HuH-7.5 (cell line): ENCODE measurements at places on chromosomes 7 and 10.

- DNase-seq = no peak
Measured at GRCh38 chr7:140165422-140165821, 11.4 kb downstream of the KDM7A start.

DNA sequence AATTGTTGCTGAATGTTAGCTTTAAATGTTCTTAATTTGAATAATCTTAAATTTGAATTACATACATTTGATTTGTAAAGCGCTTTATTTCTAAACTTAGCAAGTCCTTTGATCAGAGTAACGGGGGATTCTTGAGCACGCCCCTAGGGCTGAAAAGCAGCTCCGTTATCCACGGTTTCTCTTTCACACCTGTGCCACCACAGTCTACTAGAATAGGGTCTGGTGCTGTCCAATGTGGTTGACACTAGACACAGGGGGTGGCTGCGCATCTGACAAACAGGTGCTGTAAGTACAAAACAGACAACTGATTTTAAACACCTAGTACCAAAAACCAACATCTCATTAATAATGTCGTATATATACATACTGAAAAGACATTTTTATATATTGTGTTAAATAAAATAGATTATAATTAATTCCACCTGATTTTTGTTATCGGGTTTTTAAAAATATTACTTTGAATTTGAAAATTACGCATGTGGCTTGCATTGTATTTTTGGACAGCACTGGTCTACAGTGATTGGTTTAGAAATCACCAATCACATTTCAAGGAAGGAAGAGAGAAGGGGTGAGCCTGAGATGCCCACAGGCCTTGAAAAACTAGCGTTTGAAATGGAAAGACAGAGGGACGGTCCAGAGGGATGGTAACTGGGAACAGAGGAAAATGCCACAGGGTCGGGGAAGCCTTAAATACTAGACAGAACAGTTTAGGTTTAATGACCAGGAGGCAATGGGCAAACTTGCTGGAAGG lies 7.3 kb downstream of the SEPHS1 start:
- DNase-seq = no peak

- DNase-seq = no peak
Measured at GRCh38 chr10:28595613-28596012, 62.7 kb downstream of the WAC start.

GRCh38 chr7:47262881-47263280 lies 319.0 kb downstream of the TNS3 start:
- no peak for DNase-seq

DNA sequence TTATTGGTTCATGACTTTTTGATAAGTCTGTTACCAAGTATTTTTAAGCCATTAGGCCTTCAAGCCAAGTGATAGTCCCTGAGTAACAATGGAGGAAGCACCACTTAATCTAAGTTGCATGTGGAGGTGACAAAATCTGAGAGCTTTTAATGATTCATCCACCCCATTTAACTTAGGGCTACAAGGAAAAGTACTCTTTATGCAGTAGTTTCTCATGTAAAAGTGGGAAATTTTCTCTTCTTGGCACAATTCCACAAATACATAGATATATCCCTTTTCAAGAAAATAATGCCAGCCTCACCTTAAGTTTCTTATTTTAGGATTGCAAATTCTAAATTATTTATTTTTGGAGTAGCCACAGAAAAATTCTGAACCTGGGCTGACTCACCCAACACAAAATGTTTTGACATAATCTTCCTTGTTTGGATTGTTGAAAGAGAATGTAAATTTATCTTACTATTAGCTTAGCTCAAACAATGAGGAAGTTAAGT lies 85.7 kb downstream of the SUGCT start:
- DNase-seq = no peak

DNA sequence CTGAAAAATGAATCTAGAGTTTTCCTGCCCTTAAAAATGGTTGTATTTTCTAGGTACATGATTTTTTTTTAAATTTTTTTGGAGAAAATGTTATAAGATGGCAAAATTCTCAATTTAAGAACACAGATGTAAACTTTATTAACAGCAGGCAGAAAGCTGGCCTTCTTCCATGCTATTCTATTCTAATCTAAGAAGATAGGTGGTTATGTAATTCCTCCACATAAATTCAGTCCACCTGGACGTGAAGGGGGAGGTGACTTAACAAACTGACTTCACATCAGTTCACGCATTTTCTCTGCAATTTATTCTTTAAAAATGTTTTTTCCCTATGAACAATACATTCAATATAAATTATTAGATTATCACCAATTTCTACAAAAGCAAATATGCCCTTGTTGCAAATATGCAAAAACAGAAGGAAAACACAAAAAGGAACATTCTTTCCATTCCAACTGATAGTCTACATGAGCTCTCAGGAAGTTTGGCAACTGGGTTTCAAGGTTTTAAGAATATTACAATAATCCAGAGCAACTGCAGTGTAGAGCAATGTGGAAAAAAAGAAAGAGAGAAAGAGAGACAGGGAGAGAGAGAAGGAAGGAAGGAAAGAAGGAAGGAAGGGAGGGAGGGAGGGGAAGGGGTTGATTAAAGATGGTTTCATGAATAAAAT lies 76.8 kb downstream of the HIBADH start:
- DNase-seq = no peak

GRCh38 chr7:80131675-80132435 lies 2.8 kb upstream of the GNAI1 start:
- DNase-seq = no peak

GRCh38 chr7:32761451-32762205 lies 129.9 kb downstream of the KBTBD2 start:
- DNase-seq = no peak

DNA sequence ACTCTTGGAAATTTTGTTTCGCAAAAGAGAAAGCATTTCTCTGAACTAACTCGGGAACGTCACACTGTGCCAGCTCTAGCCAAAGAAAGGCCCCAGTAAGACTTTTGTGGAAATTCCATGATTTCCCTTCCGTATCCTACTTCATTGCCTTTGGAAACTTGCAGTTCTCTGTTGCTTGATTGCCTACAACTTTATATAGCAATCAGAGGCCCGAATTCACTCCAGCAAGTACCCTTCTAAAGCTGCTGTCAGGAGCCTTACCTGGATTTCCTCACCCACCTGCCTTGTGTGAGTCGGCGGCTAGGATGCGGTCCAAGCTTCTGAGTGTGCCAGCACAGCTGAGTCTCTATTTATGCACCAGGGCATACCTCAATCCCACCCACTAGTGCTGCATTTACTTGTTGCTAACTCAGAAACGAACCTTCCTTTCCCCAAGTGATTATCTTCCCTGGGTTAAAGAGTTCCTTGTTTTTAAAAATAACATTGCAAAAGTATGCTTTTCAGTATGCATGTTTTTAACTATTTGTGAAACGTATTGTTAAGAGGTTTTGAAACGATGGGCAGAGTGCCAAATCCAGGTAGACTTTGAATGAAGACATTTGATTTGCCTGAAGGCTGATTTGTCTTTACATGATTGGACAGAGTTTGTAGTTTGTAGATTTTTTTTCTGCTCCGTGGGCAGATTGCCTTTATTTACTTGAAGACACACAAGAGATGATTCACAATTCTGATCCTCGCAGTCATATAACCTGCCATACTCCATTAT lies at the start of gene AGR2:
Gene AGR2, minus strand, starts transcription at position 326 of the 766 bp plus-strand sequence. CDS start 3,203 bp downstream, outside the sequence.
- no peak for DNase-seq

DNA sequence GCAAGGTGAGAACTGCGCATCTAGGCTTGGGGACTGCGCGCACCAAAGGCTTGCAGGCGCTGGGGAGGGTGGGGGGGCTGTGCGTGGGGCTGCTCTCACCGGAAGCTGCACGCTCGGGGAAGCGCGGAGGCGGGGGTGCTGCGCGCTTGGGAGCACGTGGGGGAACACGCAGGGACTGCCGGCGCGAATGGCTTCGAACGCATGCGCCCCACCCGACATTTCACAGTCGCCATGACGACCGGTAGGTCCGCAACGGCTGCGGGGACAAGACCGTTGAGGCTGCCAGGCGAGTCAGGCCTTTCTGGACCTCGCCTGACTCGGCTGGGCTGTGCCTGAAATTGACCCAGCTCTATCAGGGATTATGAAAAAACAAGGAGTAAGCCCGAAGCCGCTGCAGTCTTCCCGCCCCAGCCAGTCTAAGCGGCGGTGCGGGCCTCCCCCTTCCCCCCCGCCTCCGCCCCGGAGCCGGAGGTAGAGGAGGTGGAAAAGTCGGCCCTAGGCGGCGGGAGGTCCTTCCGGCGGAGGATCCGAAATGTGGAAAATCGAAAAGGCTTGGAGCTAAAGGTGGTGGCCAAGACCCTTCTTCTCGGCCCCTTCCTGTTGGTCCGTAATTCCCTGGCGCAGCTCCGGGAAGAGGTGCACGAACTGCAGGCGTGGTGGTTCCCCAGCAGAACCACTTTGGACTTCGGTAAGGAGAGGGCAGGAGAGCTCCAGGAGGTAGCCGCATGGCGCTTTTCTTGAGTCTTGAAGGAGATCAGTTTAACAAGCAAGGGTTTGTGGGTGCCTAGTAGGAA lies 34.9 kb upstream of the STEAP1 start:
- DNase-seq = no peak

DNA sequence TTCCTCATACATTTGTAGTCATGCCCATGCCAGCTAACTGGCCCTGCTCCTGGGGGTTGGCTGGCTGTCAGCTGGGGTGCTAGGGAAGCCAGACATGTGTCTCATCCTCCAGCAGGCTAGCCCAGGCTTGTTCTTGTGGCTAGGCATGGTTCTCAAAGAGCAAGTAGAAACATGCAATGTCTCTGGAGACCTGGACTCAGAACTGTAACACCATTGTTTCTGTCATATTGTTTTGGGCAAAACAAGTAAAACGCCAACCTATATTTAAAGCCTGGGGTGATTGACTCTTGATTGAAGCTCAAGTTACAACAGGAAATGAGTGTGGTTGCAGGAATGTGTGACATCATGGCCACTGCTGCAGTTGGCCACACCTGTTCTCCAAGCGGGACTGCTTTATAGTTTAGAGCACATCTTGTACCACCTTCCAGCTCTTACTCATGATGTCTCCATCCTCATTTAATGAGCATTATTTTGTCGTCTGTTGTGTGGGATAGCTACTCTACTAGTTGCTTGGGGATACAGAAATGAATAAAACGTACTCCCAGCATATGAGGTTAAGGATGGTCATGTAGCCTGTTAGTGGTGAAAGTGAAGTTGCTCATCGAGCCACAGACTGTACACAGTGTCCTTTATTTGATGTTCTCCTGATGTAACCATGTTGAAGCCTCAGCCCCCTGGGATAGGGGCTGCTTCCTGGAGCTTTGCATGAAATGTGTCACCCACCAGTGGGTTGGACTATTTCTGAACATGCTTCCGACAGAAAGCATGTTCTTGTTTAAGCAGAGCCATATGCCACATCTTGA lies 168.4 kb downstream of the SORCS3 start:
- DNase-seq = no peak

DNA sequence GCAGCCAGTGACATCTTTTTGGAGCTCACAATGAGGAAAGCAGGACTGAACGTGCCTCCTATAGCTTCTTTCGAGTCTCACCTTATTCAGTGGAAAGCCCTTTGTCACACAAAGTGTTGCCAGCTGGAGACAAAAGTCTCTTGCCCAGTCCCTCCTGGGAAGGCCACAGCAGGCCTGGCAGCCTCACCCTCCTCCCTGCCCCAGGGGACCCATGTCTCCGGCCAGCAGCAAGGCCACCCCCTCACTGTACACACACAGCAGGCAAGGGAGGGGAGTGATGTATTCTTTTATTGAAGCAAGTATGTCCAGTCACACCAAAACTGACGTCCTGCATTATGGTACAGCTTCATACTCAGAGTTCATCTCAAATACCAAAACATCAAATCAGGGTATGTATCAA lies 56.0 kb downstream of the CSGALNACT2 start:
- DNase-seq = no peak

- DNase-seq = no peak
Measured at GRCh38 chr10:3475367-3475766, 302.8 kb upstream of the PITRM1 start.

GRCh38 chr10:33126742-33127141 lies 168.7 kb upstream of the ITGB1 start:
- DNase-seq = no peak

GRCh38 chr7:137642472-137642871 lies 204.3 kb downstream of the DGKI start:
- no peak for DNase-seq

DNA sequence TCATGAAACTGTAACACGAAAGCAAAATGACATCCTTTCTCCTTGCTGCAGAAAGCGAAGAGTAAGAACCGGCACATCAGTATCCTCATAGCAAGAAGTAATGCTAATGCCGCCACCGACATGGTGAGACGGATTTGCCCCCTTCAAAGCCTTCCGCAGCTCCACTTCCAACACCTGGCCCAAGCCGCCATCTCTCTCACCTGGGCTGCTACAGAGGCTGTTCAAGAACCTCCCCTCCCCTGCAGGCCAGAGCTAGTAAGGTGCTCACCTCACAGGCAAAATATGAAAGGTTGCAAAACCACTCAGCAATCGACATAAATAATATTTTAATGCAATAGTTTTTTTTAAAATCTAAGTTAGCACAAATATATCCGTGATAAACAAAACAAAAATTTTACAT lies 123.9 kb upstream of the FRMD4A start:
- DNase-seq = no peak

DNA sequence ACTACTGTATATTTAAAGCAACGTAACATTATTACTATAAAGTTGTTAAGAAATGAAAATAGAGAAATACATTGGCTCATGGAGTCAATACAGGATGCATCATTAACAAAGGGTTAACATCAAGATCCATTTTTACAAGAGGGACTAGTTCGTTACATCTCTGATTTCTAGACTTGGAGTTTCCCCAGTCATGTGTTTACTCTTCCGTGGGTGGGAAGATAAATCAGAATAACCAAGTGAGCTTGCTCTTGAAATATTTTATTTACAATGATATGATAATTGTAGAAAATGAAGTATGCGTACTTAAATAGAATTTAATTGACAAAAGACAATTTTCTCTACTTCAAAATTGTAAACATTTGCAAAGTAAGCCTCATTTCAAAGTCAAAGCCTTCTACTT lies 1.0 kb upstream of the PRKAR2B start:
- DNase-seq = no peak

GRCh38 chr10:51878695-51879094 lies 179.3 kb upstream of the CSTF2T start:
- DNase-seq = no peak
